LHCN-M2 (cell line): ENCODE measurements at places on chromosomes 7 and 10. TPM values are rescaled to one million over a fixed set of nuclear protein-coding genes. Genes with fewer than 3 reads are reported as not detected.

- DNase-seq = no peak
Observed at GRCh38 chr10:129079705-129080104, 387.3 kb upstream of the MGMT start.

The PLPP4 gene
- 0.46 TPM in 1 of 2 replicates, not detected in the other for total RNA-seq

DNA sequence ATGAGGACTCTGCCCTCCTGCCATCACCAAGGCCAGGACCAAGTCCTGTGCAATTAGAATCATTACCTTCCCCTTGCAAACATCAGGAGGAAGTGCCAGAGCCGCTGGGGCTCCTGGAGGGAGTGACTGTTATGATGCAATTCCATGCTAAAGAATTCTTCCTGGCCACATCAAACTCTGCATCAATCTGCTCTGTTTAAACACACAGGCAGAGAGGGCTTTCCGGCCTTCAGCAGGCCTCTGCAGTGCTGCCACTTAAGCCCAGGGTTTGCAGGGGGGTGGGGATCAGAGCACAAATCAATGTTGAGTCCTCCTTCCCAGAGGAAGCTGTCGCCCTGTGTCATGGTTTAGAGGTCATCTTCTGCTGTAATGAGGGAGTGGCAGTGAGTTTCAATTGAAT, 58.1 kb downstream of the CTBP2 start:
- no peak for DNase-seq

GRCh38 chr10:124484661-124485060, 23.0 kb downstream of the LHPP start:
- no peak for DNase-seq

DNA sequence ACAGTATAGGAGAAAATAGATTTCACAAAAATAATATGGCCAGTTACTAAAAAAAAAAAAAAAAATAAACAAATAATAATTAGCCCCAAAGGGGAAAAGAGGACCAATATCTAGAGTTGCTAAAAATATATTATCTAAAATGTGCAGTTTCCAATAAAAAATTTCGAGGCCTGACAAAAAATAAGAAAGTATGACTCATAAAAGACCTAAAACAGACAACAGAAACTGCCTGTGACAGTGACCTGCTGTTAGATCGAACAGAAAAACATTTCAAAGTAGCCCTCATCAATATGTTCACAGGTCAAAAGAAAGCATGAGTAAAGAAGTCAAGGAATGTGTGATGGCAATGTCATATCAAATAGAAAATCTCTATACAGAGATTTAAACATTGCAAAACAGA, 11.8 kb upstream of the TSPAN12 start:
- DNase-seq = no peak

The TAS2R5 gene
- total RNA-seq = not detected in 2 replicates

- DNase-seq = peak; percentile 67
Observed at GRCh38 chr7:3494947-3495346, 193.9 kb downstream of the SDK1 start.

DNA sequence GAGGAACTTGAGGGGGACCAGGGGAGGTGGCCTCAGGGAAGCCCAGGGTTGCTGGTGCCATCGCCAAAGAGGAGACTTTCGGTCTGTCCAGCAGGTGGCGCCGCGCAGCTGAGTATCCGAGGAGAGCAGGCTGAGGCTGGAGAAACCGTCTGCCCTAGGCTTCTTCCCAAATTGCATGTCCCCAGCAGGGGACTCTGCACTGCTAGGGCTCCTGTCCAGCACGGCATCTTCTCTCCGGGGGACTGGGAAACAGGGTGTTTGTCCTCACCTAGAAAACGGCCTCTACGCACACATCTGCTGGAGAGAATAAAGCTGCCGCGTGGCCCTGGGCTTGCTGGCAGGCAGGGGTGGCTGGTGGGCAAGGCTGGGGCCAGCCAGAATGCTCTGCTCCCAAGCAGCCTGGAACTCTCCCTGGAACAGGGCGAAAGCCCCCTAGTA, 161.9 kb downstream of the SH2D4B start:
- DNase-seq = peak; percentile 28

The MSS51 gene
- 1.4 and 2.5 TPM in 2 replicates for total RNA-seq

DNA sequence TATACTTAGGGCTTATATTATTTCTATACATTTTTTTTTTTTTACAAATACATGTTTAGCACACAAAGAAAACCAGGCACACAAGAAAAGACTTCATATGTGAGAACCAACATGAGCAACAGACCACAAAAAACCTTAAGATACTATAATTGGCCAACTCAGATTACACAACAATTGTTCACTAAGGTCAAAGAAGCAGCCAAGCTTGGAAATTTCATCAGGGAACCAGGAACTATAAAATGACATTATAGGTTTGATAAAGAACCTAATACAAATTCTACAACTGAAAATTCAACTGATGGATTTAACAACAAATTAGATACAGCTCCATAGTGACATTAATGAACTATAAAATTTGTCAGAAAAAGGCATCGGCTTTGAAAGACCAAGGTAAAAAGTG, 4.4 kb upstream of the LUC7L2 start:
- peak; percentile 32 for DNase-seq

GRCh38 chr10:111990734-111991133, 192.8 kb downstream of the GPAM start:
- DNase-seq = peak; percentile 20

GRCh38 chr10:64846700-64847099, 1325.5 kb downstream of the REEP3 start:
- no peak for DNase-seq

The FAM237B gene
- total RNA-seq = not detected in 2 replicates

DNA sequence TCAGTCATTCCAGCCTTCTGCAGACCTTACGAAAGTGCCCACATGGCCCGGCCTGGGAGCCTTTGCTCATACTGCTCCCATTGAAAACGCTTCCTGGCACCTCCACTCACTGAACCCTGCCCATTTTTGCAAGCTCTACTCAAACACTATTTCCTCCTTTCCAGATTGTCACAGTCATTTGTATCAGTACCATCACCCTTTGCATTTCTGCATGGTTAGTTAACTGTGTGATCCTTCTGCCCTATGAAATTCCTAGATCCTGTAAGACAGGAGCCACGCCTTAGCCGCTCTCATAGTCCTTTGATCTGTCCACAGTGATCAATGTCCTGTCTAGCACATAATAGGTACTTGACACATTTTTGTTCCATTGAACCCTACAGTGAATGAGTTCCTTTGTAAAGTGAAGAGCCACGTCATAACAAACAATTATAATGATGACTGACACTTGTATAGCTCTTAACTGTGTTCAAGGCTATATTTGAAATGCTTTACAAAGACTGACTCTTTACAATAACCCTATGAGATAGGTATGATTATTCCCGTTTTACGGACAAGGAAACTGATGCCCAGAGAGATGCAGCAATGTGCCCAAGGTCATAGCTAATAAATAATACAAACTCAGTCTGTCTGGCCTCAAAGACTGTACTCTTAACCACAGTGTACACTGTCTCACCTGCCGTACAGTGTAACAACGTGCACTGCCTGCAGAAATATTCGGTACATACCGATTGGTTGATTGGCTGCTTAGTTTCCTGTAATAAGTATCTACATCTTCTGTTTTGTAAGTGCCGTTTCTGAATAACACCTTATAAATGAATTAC, 16.6 kb upstream of the ITIH2 start:
- DNase-seq = no peak

DNA sequence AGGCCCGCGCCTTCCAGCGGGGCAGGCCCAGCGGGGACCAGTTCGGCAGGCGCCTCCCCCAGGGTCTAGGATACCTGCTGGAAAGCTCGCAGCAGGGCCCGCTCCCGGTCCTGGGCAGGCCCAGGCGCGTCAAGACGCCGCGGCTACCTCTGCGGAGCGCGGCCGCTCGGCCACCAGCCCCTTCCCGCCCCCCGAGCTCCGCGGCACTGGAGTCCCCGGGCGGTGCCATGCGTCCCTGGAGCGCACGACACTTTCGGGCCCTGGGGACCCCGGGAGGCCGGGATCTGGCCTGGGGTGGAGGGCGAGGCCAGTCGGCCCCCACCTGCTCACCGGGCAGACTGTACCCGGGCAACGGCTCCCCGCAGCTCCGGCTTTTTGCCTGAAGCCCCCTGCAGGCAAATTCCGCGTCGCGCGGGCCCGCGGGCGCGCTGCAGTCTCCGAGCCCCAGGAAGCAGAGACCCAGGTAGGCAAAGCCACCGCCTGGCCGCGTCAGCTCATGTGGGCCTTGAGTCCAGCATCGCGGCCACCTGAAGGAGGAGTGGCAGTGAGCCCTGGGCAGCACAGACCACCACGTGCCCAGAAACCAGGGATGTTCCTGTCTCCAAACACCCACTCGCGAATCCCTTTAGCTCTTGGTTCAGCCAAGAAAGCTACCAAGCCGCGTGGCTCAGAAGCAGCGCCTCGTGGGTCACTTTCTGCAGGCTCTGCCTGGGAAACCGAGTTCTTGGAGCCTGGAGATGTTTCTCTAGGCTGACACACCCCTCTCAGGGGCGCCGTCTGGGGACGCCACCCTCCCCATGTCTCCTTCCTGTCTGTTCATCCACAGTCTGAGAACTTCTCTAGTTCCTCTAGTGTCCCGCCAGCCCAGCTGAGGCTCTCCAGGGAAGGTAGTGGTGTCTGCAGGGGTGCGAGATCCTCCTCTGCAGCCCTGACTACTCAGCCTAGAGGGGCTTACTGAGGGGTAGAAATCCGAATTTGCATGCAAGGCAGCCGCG, 46.1 kb upstream of the APBB1IP start:
- DNase-seq = no peak

The GJD4 gene
- total RNA-seq = 0.06 TPM in 1 of 2 replicates, not detected in the other

DNA sequence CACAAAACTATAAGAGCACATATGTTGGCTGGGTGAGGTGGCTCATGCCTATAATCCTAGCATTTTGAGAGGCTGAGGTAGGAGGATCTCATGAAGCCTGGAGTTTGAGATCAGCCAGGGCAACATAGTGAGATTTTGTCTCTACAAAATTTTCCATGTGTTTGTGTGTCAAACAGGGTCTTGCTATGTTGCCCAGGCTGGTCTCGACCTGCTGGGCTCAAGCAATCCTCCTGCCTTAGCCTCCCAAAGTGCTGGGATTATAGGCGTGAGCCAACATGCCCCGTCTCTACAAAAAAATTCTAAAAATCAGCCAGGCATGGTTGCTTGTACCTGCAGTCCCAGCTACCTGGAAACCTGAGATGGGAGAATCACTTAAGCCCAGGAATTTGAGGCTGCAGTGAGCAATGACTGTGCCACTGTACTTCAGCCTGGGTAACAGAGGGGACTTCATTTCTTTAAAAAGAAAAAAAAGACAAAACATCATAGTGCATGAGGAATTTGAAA, 28.3 kb downstream of the FZD9 start:
- no peak for DNase-seq

- DNase-seq = peak; percentile 97
Observed at GRCh38 chr10:31242902-31243301, 76.1 kb upstream of the ZEB1 start.

DNA sequence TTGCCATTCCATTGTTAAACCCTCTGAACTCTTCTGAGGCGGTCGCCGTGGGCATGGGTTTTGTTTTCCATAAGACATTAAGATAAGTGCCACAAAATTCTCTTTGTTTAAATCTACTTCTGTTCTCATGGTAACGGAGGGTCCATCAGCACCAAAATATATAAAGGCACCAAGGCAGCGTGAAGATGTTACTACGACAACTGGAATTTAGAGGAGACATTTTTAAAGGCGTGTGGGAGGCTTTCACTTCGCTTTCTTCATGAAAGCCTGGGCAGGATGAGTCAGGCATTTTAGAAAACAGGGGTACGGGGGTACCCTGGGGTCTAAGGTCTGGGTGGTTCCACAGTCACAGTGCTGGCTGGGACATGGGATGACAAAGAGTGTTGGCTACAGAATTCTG, 34.0 kb downstream of the SMKR1 start:
- no peak for DNase-seq

DNA sequence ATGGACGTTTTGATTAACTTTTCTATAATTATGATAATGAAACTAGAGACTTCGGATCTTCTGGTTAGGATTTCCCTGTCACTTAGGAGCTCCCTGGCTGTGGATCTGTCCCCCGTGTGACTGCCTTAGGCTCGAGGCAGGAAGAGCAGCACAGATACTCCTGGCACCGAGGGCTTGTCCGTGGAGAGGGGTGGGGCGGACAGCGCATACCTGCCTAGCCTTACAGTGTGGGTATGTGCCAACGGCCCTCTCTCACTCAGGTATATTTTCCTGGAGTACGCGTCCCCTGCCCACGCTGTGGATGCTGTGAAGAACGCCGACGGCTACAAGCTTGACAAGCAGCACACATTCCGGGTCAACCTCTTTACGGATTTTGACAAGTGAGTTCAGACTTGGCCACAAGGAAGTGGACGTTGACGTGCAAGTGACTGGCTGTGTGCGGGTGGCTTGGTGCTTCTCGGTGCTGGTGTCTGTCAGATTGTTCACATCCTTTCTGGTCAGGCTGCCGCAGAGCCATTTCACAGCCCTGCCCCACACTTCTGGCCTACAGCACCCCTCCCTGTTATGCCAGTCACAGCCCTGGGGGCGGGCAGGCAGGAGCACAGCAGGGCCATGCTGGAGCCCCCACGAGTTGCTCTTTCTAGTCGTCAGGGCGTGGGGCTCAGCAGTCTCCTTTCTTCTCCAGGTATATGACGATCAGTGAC, 7.9 kb downstream of the EIF3B start:
- no peak for DNase-seq

The HNRNPH3 gene
- 20.0 and 36.6 TPM in 2 replicates for total RNA-seq

DNA sequence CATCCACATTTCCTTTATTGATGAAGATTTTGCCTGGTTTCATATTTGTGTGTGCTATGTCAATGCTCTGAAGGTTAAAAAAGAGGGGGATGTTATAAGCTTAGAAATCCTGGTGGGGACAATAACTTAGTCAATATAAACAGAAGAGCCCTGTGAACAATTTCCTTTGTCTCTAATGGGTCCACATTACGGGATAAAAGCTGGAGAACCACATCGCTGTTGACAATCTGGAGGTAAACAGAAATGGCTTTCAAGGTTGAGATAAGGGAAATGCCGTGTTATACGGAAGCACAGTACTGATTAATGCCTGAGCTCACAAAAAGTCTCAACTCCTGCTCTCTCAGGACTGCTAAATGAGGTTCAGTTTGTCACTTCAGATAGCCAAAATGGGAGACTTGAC, 16.8 kb downstream of the ASAH2 start:
- no peak for DNase-seq

The ACTR3C gene
- not detected in 2 replicates for total RNA-seq

- no peak for DNase-seq
Observed at GRCh38 chr10:47241946-47242867, 57.8 kb upstream of the GDF10 start.

DNA sequence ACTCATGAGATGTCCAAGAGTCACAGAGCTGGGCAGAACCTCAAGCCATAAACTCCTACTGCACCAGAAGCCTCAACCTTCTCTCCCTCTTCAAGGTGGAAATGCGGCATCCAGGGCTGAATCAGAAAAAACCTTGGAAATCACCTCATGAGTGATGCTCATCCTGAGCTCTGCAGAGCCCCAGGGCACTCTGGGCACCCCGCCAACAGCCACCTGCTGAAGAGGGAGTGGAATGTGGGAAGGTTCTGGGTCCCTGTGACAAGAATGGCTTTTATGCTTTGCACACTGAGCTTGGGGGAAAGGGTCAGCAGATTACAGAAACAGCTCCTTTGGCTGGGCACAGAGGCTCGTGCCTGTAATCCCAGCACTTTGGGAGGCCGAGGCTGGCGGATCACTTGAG, 18.8 kb downstream of the NUDT1 start:
- no peak for DNase-seq

The CCL24 gene
- total RNA-seq = not detected in 2 replicates
